ENCODE measurements at places on chromosomes 4 and X.

GRCh38 chrX:27565992-27566391 is 24.2 kb upstream of the DCAF8L2 start:
- no peak overlapping the region for H3K4me3 ChIP-seq
- no peaks in the 10 kb centered on the region for H3K36me3 ChIP-seq
- H3K27me3 ChIP-seq: no peaks in the 10 kb centered on the region
- no peaks in the 10 kb centered on the region for H3K4me1 ChIP-seq
- DNase-seq: no peak

DNA sequence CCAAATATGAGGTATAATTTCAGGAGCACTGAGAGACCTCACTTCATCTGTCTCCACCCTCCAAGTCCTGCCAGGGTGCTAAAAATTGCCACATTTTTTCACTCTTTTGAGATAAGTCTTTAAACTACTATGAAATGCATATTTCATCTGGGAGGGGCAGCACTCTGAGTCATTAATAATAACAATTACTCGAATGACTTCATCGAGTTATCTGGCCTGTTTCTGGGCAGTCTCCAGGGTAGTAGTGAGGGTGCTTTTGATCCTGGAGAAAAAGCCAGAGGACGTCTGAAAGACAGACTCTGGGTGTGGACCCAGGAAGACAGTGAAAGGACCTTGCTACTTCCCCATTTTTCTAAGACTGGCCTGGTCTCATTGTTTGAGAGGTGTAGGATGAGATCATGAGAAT is 42.3 kb upstream of the SRD5A3 start:
- H3K27ac ChIP-seq: no peak overlapping the region
- H3K4me3 ChIP-seq: no peak overlapping the region
- H3K4me1 ChIP-seq: no peaks in the 10 kb centered on the region
- H3K36me3 ChIP-seq: no peaks in the 10 kb centered on the region

DNA sequence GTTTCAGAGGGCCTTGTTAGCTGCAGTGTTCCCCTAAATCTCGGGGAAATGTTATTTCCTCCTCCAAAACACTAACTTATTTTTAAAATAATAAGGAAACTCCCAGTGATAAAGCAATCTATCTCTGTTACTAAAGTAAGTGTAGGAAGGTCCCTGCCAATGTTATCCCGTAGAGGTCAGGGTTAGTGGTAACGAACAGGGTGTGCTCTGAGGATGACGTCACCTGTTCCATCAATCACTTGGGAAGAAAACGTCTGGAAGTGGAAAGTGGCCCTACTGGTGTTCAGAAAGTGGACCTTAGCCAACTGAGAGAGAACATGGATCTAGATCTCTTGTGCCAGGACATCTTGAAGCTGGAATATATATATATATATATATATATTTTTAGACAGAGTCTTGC is 249.5 kb downstream of the BCOR start:
- DNase-seq: peak; percentile 51
- no peak overlapping the region for H3K27ac ChIP-seq
- no peak overlapping the region for H3K4me3 ChIP-seq
- H3K27me3 ChIP-seq: no peaks in the 10 kb centered on the region

DNA sequence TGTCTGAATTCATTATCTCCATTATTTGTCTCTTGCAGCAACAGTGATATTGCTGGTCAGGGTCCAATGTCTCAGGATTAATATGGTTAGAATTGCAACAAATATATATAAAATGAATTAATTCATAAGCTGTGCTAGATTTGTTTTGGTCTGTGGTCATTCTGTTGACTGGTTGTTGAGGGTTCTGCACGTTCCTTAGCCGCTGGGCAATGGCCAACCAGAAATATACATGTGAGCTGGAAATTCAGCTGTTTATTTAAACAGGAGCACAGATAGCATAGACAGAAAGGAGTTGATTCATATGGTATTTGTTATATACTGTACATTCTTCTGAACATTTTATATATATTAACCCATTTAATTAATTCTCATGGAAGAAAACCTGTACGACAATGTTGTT is 100.8 kb downstream of the RPA4 start:
- H3K27me3 ChIP-seq: no peaks in the 10 kb centered on the region
- H3K4me1 ChIP-seq: no peaks in the 10 kb centered on the region
- no peaks in the 10 kb centered on the region for H3K36me3 ChIP-seq
- no peak for DNase-seq
- H3K27ac ChIP-seq: no peak overlapping the region

DNA sequence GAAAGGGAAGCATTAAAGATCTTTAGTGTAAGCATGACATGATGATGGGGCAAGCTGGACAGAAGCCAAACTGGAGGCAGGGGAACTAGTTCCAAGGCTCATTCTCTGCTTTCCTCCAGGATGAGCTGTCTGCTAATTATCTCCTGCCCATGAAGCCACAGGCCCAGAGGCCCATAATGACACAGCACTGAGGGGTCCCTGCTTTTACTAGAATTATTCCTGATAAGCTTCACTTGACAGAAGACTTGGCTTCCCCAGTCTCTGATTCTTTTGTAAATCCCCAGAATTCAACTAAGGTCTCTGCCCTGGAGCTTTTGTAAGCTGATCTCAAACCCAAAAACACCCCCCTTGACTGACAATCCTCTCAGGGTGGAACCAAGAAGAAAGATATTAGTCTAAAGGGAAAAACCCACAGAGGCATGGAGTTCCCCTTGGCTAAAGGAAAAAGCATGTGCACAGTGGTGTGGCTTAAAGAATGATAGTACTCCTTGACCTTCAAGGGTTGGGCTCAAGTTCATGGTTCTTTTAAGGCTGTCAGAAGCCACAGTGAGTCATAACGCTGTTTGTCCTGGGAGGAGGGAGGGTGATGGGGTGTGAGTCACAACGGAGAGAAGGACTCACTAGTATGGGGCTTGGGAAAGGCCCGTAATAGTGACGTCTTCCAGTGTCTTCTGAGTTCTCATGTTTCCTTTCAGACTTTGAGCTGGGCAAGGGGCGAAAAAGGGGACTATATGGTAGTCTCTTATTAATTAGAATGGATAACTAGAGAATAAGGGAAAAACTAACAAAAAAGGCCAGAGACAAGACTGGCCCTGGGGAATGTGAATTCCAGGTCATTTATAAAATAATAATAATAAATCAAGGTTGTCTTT is 146.0 kb upstream of the CPEB2 start:
- no peaks in the 10 kb centered on the region for H3K4me1 ChIP-seq
- no peak overlapping the region for H3K27ac ChIP-seq
- H3K4me3 ChIP-seq: no peak overlapping the region

DNA sequence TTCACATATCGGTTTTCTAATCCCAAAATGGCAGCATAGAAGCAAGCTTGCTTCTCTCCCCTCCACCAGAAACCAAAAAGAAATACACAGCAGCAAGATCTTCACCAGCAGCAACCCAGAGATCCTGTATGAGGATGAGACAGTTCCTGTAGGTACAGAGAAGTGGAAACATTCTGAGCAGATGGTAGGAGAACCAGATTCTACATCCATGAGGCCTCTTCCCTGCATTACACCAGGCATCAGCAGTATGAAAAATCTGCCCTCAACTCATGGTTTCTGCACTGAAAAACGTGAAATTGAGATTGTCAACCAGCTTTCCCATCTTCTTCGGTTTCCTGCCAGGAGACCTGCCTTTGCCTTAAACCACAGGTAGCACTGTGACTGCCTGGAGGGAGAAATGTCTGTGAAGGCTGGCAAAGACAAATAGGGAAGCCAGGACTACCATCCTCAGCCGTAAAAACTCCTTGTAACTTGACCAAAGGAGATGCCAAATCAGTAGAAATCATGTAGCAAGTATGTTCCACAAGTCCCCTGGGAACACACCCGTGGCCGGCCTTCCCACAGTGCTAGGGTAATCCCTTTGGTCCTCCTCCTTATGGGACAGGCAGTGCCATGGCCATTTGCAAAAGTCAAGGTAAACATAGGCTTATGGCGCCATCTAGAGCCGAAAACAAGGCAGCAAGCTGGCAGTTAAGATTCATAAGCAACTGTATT is 24.0 kb upstream of the MTHFD2L start:
- no peaks in the 10 kb centered on the region for H3K36me3 ChIP-seq
- H3K27me3 ChIP-seq: no peaks in the 10 kb centered on the region
- no peak overlapping the region for H3K27ac ChIP-seq
- H3K4me1 ChIP-seq: no peaks in the 10 kb centered on the region
- DNase-seq: peak; percentile 77
- no peak overlapping the region for H3K4me3 ChIP-seq

GRCh38 chrX:41137589-41137988 is 52.3 kb downstream of the USP9X start:
- H3K27me3 ChIP-seq: no peaks in the 10 kb centered on the region
- H3K4me1 ChIP-seq: no peaks in the 10 kb centered on the region
- H3K4me3 ChIP-seq: no peak overlapping the region
- DNase-seq: no peak
- H3K27ac ChIP-seq: no peak overlapping the region
- H3K36me3 ChIP-seq: no peaks in the 10 kb centered on the region

GRCh38 chr4:14518136-14518535 is 484.1 kb upstream of the CPEB2 start:
- no peak overlapping the region for H3K27ac ChIP-seq
- H3K36me3 ChIP-seq: no peaks in the 10 kb centered on the region
- H3K4me3 ChIP-seq: no peak overlapping the region
- no peak for DNase-seq
- H3K27me3 ChIP-seq: no peaks in the 10 kb centered on the region

- no peaks in the 10 kb centered on the region for H3K27me3 ChIP-seq
- H3K36me3 ChIP-seq: no peaks in the 10 kb centered on the region
- DNase-seq: no peak
- H3K4me1 ChIP-seq: no peaks in the 10 kb centered on the region
- H3K4me3 ChIP-seq: no peak overlapping the region
These were observed 103.6 kb downstream of the EMCN start for GRCh38 chr4:100414016-100414790.

GRCh38 chrX:101362757-101363156 is 14.2 kb upstream of the TIMM8A start:
- no peaks in the 10 kb centered on the region for H3K36me3 ChIP-seq
- H3K27me3 ChIP-seq: no peaks in the 10 kb centered on the region
- no peak overlapping the region for H3K4me3 ChIP-seq
- no peak overlapping the region for H3K27ac ChIP-seq
- DNase-seq: no peak
- no peaks in the 10 kb centered on the region for H3K4me1 ChIP-seq

- no peaks in the 10 kb centered on the region for H3K36me3 ChIP-seq
- no peak overlapping the region for H3K27ac ChIP-seq
These were observed 438.9 kb downstream of the GRXCR1 start for GRCh38 chr4:43331226-43332051.

DNA sequence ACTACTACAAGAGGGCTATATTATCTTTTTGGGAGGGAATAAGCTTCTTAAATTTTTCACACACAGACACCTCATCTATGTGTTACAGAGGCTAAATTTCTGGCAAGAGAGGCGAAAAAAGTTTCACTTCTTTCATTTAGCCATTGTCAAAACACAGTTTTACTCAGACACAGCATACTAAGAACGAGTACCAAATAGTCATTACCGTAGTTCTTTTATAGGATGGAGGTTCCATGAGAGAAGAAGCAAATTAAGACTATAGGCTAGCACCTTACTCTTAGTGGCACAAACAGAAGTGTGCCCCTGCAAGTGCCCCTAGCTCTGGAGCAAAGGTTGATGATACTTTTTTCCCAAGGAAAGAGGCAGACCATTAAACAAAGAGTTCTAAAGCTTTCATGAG is 26.2 kb downstream of the UGT2B7 start:
- no peaks in the 10 kb centered on the region for H3K27me3 ChIP-seq
- DNase-seq: no peak

GRCh38 chr4:64399313-64400109 is 9.7 kb downstream of the TECRL start:
- no peak overlapping the region for H3K27ac ChIP-seq
- DNase-seq: no peak
- H3K27me3 ChIP-seq: no peaks in the 10 kb centered on the region
- H3K4me1 ChIP-seq: no peaks in the 10 kb centered on the region

- H3K4me1 ChIP-seq: peaks cover 14% of the 10 kb centered on the region
- DNase-seq: no peak
- peaks cover 5% of the 10 kb centered on the region for H3K36me3 ChIP-seq
- peak overlapping the region; percentile 94 for H3K27ac ChIP-seq
- H3K27me3 ChIP-seq: no peaks in the 10 kb centered on the region
- peak overlapping the region; percentile 91 for H3K4me3 ChIP-seq
These were observed 1.5 kb downstream of the CCNG2 start for GRCh38 chr4:77158487-77158861.

- H3K4me1 ChIP-seq: no peaks in the 10 kb centered on the region
- no peak for DNase-seq
- H3K27me3 ChIP-seq: no peaks in the 10 kb centered on the region
- no peak overlapping the region for H3K4me3 ChIP-seq
- H3K27ac ChIP-seq: no peak overlapping the region
These were observed 166.9 kb upstream of the KLF3 start for GRCh38 chr4:38497121-38497520.

DNA sequence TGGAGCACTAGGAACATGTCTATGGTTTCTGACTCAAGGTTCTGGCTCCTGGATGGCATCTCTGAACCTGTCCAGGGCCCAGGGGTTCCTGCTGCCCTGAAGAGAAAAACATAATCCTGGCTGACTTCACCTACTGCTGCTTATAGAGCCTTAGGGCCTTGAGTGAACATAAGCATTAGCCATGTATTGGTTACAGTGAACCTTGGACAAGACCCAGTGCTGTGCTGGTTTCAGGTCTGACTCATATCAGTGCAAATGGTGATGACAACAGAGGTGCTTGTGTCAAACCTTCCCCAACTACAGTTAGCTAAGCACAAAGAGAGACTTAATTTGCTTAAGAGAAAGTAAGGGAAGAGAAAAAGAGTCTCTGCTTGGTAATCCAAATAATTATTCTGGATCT is 1047.2 kb downstream of the GLUD2 start:
- H3K36me3 ChIP-seq: no peaks in the 10 kb centered on the region
- H3K4me3 ChIP-seq: no peak overlapping the region
- no peak for DNase-seq
- H3K27ac ChIP-seq: no peak overlapping the region
- H3K27me3 ChIP-seq: no peaks in the 10 kb centered on the region
- no peaks in the 10 kb centered on the region for H3K4me1 ChIP-seq

DNA sequence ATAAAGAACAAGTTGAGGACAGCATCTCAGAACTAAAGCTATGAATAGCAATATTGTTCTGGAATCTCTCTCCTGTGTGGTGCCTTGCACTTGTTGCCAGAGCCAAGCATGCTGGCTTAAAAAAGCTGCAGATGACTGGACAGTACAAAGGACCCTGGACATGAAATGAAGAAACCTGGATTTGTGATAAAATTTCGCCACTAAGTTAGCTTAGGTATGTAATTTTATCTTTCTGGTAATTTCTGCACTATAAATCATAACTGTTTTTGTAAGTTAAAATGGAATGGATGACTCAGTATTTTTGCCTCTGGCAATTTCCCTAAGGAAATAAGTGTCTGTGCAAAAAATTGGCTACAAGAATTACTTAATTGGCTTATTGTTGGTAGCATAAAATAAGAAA is 317.2 kb downstream of the CAMK2D start:
- H3K36me3 ChIP-seq: no peaks in the 10 kb centered on the region
- DNase-seq: no peak
- no peaks in the 10 kb centered on the region for H3K4me1 ChIP-seq
- H3K4me3 ChIP-seq: no peak overlapping the region
- H3K27ac ChIP-seq: no peak overlapping the region
- H3K27me3 ChIP-seq: no peaks in the 10 kb centered on the region
